Tongue (tissue), 3 donors: ENCODE measurements at places on chromosomes 1 and 21. TPM values are rescaled to one million over a fixed set of nuclear protein-coding genes. Genes with fewer than 3 reads are reported as not detected.

SPRR2D gene
- total RNA-seq: not detected

- DNase-seq: no peak
Measured at GRCh38 chr1:198798923-198799386, 160.1 kb downstream of the PTPRC start.

DNA sequence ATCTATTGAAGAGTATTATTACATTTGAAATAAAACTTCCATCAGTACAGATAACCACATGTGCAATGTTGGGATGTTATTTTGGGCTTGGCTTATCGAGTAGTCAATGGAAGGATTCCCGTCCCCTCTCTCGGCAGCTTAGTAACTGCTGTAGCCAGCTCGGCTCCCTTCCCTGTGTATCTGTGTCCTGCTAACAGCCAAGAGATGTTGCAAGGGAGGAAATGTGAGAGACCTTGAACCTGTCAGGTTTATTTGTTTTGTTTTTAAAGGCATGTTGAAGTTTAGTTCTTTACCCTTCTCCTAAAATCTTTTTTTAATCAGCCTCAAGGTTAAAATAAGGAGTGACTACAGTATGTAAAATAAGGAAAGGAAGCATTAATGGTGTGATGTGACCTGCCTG, 13.6 kb upstream of the TARS2 start:
- no peak for DNase-seq

ATP1A4 gene
- total RNA-seq: 0.62 TPM

- DNase-seq: no peak
Measured at GRCh38 chr1:2539312-2539907, 9.3 kb upstream of the HES5 start.

DNA sequence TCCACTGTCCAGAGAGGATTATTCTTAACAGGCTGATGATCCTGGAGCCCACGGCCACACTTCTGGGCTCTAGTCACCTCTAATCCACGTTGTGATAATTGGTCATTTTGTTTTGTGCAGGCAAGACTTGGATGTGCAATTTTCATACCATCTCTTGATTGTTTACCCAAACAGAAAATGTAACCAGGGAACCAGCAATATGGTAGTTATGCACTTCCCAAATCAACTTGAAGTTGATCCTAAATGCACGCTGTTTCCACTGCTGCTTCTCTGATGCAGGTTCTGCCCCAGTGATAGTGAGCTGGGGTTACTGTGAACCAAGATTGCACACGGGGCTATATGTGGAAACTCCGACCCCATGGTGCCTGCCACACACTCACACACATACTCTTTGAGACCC, 14.7 kb upstream of the KCNJ15 start:
- no peak for DNase-seq

GRCh38 chr1:7101187-7101586, 315.9 kb downstream of the CAMTA1 start:
- DNase-seq: no peak

GRCh38 chr1:241638909-241639622, 1.1 kb downstream of the CHML start:
- DNase-seq: peak; percentile 41

DNA sequence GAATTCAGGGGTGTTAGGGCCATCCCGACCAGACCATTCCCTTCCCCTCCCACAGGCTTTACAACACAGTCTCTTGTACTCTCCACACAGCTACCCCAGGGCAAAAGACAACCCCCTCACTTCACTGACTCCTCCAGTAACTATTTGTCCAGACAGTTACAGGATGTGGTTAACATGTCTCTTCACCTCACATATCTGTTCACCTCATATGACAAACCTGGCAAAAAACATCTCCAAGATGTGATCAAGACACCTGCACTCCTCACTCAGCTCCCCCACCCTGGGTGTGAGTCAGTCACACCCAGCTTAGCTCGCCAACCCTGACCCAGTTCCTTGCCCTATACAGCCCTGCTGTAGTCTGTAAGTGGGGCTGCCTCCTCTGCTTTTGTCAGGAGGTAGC, 490.5 kb upstream of the CHRM3 start:
- DNase-seq: no peak

GRCh38 chr1:220189750-220190347, 82.4 kb downstream of the RAB3GAP2 start:
- peak; percentile 46 for DNase-seq

DNA sequence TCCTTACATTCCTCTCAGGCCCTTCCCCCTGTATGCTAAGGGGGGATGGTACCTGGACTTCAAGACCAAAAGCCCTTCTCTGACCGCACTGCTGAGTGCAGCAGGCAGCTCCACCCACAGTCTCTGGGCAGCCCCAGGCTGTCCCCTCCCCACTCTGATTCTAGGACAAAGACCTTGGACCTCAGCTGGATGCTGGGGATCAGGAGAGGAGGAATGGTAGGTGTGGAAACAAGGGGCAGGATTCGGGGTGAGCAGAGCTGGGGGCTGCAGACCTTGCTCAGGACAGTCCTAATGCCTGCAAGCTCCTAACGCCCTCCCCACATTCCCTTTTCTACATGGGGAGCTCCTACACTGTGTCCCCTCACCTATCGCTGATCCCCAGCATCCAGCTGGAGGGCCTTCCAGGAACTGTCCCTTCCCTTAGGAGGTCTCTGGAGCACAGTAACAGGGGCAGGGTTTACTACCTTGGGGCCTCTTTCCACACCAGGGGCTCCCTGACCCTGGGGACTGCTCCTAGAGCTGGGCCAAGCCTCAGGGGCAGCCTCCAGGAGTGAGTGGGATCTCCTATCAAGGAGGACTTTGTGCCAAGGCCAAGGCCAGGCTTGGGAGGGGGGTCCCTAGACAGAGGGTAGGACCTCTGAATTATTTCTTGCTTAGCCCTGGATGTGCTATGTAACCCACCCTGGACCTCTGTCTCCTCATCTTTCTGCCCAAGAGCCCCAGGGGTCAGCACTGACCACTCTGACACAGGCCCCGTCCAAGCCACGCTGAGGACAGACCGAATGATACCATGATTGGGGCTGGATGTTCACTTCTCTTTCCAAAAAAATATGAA, 5.6 kb downstream of the CLDN19 start:
- DNase-seq: no peak

SUCO gene
- total RNA-seq: 58.5 TPM

KIF26B gene
- 4.0 TPM for total RNA-seq

SGIP1 gene
- total RNA-seq: 2.6 TPM

TNNT2 gene
- total RNA-seq: 98.3 TPM

- peak; percentile 94 for DNase-seq
Measured at GRCh38 chr1:7299329-7299799, 471.7 kb upstream of the VAMP3 start.

- peak; percentile 90 for DNase-seq
Measured at GRCh38 chr1:244154872-244155531, 103.9 kb downstream of the ZBTB18 start.

SERINC2 gene
- 12.1 TPM for total RNA-seq

DNA sequence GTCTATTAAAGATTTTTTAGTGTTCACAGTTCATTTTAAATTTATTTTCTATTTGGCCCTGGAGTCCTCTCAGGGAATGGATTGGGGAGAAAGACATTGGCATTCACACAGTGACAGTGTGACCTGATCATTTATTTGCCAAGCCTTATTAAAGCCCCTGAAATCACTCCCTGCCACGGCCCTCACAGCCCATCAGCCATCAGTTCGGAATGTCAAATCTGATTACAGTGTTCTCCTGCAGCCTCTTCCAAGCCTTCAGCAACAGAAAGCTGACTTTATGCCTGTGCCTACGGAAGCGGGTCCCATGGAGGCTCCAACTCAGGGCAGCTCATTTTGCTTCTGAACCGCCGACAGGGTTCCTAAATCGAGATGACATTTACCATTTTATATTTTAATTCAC, 451.2 kb downstream of the DSCAM start:
- no peak for DNase-seq

GRCh38 chr1:160726114-160726497, 12.9 kb upstream of the SLAMF7 start:
- DNase-seq: no peak

DNA sequence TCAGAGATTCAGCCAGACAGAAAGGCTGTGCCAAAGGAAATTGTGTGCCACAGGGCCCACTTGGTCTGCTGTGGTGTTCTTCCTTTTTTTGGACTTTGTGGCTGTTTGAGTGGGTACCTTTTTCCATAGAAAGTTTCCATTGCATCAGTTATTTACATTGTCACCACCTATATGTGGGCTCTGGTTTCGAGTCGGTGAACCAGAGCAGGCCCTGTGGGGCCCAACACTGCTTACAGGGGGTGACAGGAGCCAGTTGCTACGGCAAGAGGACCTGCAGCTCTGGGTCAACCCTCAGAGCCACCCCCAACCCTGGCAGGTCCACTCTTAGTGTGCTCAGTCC, 157.0 kb upstream of the EDN2 start:
- no peak for DNase-seq

DNA sequence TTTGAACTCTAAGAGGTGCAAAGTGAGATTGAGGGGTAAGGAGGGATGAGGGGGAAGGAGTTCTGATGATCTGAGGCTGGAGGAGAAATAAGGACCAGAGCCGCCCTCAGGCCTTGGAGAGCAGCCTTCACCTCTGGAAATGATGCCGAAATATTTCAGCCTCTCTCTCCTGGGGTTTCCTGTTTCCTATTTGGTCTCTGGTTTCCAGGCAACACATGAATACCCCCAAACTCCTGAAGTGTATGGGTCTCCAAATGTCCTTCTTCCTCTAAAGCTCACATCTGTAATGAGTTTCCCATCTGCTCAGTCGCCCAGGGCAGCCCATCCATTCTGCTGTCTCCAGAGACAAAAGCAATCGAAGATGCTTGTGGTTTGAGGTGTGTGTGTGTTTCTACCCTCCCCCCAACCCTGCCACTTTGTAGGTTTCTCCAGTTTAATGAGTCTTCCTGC, 52.0 kb upstream of the FAM20B start:
- DNase-seq: peak; percentile 90

GRCh38 chr1:156247460-156248322, at the start of gene PAQR6:
Gene PAQR6, minus strand, starts transcription at chr1:156248056. Its CDS starts 1,325 bp downstream, at chr1:156246731.
- no peak for DNase-seq

DNA sequence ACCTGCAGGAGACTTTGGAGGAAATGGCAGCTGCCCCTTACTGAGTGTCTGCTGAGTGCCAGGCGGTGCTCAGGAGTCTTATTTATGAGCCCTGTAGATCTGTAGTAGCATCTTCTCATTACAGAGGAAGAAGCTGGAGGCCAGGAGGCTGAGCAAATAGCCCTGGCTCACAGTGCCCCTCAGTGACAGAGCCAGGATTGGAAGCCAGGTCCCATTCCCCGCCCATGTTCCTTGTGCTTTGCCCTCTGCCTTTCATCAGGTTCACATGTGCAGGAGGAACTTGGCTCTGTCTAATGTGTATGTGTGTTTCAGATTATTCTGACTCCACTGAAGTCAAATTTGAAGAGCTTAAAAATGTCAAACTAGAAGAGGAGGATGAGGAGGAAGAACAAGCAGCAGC, 21.2 kb downstream of the KDM4A start:
- no peak for DNase-seq

RHBG gene
- total RNA-seq: 0.31 TPM

- no peak for DNase-seq
Measured at GRCh38 chr1:206769304-206769731, 1.3 kb upstream of the IL19 start.

GRCh38 chr1:24896596-24897262, 33.3 kb downstream of the RUNX3 start:
- DNase-seq: no peak

AQP10 gene
- not detected for total RNA-seq

GRCh38 chr1:91604632-91605031, 104.0 kb downstream of the CDC7 start:
- DNase-seq: peak; percentile 92

GRCh38 chr1:1246577-1247340, at the start of gene C1QTNF12:
Gene C1QTNF12, minus strand, starts transcription at chr1:1246722. Its CDS starts 32 bp downstream, at chr1:1246690.
- no peak for DNase-seq

- DNase-seq: no peak
Measured at GRCh38 chr21:14480411-14481031, 65.6 kb downstream of the SAMSN1 start.
